Panc1 (cell line): ENCODE measurements at places on chromosomes 5 and 9.

GRCh38 chr5:142937374-142937773 is 167.2 kb downstream of the ARHGAP26 start:
- DNase-seq = no peak

GRCh38 chr5:39928709-39929108 is 503.9 kb upstream of the DAB2 start:
- DNase-seq = no peak

DNA sequence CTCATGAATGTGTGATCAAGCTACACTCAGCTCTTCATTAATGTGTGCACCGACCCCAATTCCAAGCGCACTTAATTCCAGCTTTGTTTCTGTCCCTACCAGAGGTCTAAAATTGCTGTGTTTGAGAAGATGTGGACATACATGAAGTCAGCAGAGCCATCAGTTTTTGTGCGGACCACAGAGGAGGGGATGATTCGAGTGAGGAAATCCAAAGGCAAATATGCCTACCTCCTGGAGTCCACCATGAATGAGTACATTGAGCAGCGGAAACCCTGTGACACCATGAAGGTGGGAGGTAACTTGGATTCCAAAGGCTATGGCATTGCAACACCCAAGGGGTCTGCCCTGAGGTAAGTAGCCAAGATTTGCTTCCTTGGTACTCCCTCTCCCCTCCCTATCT is 268.6 kb downstream of the FAM114A2 start:
- no peak for DNase-seq

DNA sequence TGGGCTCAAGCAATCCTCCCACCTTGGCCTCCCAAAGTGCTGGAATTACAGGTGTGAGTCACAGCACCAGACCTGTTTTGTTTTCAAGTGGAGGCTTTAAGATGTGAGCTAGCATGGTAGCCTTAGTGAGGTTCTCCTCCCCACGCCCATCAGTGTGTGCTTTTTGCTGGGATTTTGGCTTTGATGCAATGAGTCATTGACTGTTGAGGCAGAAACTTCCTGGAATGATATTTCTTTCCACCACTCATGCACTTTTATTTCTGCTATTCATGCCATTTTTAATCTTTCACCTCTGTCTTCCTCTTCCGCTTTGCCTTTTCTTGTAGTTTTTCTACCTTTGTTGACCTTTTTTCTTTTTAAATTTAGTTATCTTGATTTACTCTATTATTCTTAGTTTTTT is 4.2 kb upstream of the NFIL3 start:
- DNase-seq = no peak

GRCh38 chr5:6556089-6556801 is 76.6 kb downstream of the NSUN2 start:
- DNase-seq = no peak

GRCh38 chr9:27462434-27462833 is 61.7 kb upstream of the IFNK start:
- DNase-seq = no peak

GRCh38 chr5:75034137-75034739 is 18.1 kb downstream of the GCNT4 start:
- no peak for DNase-seq

GRCh38 chr5:154047324-154047723 is 8.6 kb downstream of the MFAP3 start:
- DNase-seq = no peak

- no peak for DNase-seq
Observed at GRCh38 chr9:22740781-22741180, 294.2 kb downstream of the DMRTA1 start.

- no peak for DNase-seq
Observed at GRCh38 chr9:100408546-100409175, 18.3 kb upstream of the MSANTD3 start.

DNA sequence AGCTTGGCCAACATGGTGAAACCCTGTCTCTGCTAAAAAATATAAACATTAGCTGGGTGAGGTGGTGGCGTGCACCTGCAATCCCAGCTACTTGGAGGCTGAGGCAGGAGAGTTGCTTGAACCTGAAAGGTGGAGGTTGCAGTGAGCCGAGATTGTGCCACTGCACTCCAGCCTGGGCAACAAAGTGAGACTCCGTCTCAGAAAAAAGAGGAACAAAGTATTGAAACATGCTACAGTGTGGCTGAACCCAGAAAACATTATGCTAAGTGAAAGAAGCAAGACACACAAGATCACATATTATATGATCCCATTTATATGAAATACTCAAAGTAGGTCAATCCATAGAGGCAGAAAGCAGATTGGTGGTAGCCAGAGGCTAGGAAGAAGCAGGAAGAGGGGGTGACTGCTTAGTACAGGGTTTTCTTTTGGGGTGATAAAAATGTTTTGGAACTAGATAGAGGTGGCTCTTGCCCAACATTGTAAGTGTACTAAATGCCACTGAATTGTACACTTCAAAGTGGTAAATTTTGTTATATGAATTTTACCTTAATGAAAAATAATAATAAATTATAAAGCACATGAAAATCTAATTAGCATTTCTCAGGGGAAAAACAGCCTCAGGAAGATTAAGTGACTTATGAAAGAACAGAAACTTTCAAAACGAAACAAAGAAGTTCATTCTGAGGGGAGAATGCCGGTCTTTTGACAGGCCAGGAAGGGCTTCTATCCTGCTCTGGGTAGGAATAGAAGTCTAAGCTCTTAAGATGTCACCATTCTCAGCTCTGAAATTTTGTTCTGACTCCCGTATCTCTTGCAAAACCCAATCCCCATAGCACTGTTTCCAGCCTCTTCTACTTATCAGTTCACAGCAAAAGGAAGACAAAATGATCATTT is 161.1 kb upstream of the TBCA start:
- DNase-seq = no peak

DNA sequence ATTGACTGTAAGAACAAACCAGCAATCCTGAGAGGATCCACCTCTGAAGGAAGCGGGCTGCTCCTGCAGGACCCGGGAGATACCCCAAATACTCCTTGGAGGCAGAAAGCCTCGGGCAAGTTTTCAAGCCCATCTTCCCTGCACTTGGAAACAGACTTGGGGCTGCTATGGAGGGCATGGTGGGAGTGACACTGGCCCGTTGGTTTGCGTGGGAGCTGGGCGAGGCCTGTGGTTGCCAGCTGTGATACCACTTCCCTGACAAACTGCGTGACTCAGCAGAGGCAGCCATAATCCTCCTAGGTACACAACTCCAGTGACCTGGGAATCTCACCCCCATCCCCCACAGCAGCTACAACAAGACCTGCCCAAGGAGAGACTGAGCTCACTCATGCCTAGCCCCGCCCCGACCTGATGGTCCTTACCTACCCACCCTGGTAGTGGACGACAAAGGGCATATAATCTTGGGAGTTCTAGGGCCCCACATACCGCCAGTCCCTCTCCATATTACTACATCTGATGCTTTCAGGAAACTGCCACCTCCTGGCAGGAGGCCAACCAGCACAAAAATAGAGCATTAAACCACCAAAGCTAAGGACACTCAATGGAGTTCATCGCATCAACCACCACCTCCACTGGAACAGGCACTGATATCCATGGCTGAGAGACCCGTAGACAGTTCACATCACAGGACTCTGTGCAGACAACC is 38.1 kb upstream of the VLDLR start:
- no peak for DNase-seq

DNA sequence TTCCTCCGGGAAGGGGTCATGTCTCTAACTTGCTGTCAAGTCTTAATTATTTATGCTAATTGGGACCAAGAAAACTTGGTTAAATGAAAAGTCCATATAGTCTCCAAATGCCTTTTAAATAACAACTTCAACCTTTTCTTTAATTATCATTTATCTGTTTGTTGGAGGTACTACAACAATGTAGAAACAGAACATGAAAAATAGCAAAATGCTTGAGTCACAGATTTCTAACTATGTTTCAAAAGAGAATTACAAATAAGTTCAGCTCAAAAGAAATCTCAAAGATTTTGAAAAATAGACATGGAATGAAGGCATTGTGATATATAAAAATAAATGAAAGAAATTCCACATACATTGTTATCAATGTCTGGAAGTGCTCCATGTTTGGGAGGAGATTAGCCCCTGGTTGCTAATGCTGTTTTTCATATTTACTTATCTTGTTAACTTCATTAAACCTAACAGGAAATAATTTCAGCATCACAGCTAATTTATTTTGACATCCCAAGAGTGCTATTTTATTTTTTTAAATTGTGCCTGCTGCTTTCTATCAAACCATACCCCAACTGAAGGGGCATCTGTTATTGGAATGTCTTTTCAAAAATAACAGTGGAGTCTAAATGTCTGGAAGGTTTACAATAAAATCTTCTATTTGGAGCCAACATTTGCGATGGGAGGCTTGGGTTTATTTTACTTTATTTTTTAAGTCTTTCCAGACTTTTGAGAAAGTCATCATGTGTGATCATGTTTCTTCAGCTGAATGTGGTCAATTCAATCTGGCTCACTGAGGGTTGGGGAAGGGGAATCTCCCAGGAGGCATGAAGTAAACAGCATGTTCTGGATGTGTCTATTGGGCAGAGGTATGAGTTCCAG is 53.1 kb upstream of the ANKRD55 start:
- DNase-seq = no peak

GRCh38 chr9:137234055-137234697 is 3.5 kb downstream of the SLC34A3 start:
- DNase-seq = no peak

GRCh38 chr5:118614731-118615456 is 373.5 kb downstream of the DTWD2 start:
- no peak for DNase-seq

GRCh38 chr5:14672484-14673394 is 8.2 kb downstream of the OTULIN start:
- DNase-seq = no peak

- DNase-seq = no peak
Observed at GRCh38 chr5:41279040-41279439, 65.7 kb upstream of the C6 start.

DNA sequence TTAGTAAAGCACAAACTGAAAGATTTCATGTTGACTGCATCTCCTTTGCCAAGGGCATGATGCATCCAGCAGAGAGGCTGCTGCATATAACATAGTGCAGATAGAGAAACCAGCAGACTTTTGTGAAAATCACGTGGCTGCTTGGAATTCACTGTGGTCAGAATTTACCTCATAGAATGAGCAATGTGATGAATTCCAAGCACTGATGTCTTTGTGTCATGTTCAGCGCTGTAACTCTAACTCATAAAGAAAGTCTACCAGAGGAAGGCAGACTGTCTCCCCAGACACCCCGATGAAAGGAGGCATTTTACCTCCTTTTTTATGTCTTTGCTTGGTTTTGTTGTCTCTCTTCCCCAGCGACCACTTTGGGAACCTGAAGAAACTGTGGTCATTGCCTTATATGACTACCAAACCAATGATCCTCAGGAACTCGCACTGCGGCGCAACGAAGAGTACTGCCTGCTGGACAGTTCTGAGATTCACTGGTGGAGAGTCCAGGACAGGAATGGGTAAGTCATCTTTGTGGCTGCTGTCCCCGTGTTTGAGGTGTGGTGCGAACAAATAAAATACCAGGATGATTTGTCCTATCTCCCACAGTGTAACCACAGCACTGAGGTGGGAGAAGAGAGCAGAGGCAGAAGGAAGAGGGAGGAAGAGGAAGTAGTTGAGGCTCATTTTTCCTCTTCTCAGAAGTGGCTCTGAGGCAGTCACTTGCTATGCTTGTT is 42.0 kb downstream of the ITK start:
- no peak for DNase-seq

- DNase-seq = no peak
Observed at GRCh38 chr5:81125959-81126358, 107.2 kb upstream of the CKMT2 start.

- DNase-seq = no peak
Observed at GRCh38 chr5:69512740-69513260, 20.2 kb downstream of the OCLN start.

DNA sequence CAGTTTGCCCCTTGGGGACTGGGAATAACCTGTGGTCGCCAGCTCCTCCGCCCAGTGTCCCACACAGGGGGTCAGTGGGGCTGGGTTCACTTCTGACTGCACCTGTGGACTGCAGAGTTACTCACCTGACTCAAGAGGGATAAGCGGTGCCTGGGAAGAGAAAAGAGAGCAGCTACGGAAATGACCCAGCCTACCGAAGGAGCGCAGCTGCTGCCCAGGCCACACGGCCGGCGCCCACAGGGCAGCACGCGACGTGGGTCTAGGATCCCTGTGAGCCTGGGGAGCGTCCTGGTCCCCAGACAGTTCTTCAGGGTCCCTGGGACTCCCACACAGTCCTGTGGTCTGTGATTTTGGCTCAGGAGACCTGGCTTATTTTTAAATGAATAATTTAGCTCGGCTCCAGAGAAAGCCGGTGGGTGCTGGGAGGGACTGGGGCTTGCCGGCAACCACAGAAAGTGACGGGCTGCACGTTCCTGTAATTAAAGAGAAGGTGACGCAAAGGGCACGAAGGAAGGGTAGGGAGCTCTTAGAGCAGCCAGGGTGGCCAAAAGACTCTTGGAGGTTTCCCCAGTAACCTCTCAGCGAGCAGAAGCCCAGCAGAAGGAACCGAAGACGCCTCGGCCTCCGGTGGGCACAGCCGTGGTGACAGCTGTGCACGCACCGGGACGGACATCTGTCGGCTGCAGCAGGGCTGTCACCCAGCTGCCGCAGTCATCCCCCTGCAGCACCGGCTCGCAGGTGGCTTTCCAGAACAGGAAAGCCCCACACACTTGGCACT is 97.5 kb upstream of the FCN2 start:
- no peak for DNase-seq

DNA sequence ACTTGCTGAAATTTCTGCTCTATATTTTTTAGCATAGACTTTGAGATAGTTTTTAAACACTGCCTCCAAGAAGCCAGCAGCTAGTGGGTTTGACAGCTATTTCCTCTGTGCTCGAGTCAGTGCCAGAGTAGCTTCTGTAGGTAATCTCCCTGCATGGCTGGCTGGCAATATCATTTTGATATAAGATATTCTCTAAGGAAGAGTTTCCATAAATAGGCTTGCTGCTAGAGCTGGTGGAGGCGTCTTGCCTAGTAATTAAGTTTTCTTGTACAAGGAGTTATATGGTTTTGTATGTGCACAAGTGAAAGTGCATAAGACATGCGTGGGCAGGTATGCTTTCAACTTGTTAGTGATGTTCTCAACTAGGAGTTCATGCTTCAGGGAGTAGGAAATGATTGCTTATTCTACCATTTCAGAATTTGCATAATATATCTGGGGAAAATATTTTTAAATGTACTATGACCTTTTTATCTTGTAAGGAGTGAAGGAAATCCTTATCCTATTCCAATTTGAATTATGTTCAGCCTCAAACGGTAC is 74.1 kb upstream of the CCL21 start:
- DNase-seq = no peak

- no peak for DNase-seq
Observed at GRCh38 chr5:10921160-10921559, 160.1 kb upstream of the DAP start.

- no peak for DNase-seq
Observed at GRCh38 chr9:91102269-91102668, 259.4 kb downstream of the AUH start.

- no peak for DNase-seq
Observed at GRCh38 chr9:120362446-120362845, 217.5 kb downstream of the CDK5RAP2 start.

- no peak for DNase-seq
Observed at GRCh38 chr9:18396102-18396728, 77.7 kb upstream of the ADAMTSL1 start.

- no peak for DNase-seq
Observed at GRCh38 chr9:116154976-116155697, 1.5 kb downstream of the PAPPA start.
